Motor neuron (in vitro differentiated cells): ENCODE measurements at places on chromosomes 16 and 17.

DNA sequence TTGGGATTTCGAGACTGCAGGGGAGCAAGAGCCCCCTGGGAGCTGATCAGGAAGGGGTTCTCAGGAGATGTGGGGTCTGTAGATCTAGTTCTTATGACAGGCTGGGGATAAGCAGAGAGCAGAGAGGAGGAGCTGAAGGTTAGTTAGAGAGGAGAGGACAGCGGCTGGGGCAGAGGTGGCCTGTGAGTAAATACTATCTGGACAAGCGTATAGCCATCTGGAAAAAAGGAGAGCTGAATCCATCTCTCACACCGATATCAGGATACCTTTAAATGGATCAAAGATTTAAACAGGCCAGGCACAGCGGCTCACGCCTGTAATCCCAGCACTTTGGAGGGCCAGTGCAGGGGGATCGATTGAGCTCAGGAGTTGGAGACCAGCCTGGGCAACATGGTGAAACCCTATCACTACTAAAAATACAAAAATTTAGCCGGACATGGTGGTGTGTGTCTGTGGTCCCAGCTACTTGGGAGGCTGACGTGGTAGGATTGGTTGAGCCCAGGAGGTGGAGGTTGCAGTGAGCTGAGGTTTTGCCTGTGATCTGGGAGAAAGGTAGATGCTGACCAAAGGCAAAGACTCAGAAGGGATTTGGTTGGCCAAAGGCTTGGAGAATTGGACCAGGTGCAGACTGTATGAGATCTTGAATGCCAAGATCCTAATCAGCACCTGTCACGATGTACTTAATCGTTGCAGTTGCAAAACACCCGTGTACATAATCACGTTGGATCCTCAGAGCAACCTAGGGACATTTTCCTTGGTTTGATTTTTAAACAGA, 18.9 kb upstream of the SLC25A19 start:
- no peak for ATAC-seq

DNA sequence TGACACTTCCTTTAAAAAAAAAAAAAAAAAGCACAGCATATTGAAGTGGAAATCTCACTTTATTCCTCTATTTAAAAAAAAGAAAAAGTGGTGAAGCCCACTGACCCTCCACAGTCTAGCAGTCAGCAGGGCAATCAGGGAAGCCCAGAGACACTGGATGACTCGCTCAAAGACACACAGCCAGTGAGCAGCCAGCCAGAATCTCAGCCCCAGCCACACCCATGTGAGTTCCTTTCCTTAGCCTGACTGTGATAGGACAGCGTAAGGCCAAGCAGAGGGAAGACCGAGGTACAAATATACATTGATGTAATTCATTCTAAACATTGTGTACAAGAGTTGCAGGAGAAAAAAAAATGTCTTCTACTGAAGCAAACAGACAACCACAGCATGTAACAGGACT, 22.5 kb downstream of the XPO6 start:
- ATAC-seq, result peak; percentile 56

DNA sequence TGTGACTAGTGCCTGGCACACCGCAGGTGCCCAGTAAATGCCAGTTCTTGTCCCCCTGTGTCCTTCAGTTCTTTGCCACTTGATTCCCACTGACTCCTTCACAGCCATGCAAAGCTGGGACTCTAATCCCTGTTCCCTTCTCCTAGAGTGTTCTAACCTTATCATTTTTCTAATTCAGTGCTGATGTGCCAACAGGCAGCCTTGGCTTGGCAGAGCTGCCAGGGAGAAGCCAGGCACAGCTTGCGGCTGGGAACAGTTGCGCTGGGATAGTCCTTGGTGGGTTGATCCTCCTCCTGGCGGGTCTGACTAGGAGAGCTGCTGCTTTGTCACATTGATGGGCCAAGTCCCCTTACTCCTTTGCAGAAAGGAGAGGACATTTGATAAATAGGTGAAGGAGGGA, 654.2 kb downstream of the HS3ST4 start:
- ATAC-seq, result no peak

DNA sequence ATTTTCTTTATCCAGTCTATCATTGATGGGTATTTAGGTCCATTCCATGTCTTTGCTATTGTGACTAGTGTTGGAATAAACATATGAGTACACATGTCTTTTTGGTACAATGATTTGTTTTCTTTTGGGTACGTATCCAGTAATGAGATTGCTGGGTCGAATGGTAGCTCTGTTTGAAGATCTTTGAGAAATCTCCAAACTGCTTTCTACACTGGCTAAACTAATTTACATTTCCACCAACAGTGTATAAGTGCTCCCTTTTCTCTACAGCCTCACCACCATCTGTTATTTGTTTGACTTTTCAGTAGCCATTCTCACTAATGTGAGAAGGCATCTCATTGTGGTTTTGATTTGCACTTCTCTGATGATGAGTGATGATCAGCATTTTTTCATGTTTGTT, 103.7 kb downstream of the GOSR1 start:
- ATAC-seq, result no peak

- ATAC-seq, result no peak
Observed at GRCh38 chr17:70767102-70767701, 597.9 kb downstream of the KCNJ2 start.
